Naive thymus-derived CD4-positive, alpha-beta T cell (primary cell): ENCODE measurements at places on chromosomes 11 and 22. TPM values are rescaled to one million over a fixed set of nuclear protein-coding genes. Genes with fewer than 3 reads are reported as not detected.

The TRMT112 gene
- 90.9 TPM for total RNA-seq

The USP2 gene
- total RNA-seq: 0.85 TPM

The IGSF9B gene
- 19.3 TPM for total RNA-seq

The MAFF gene
- total RNA-seq: 5.1 TPM

The CRYBA4 gene
- not detected for total RNA-seq

The LRRC74B gene
- not detected for total RNA-seq

The ENTHD1 gene
- 0.10 and 0.12 TPM in 2 replicates for total RNA-seq

The LMO1 gene
- total RNA-seq: not detected

The FBLN1 gene
- not detected in 2 replicates for total RNA-seq

The CDPF1 gene
- total RNA-seq: 11.8 and 13.8 TPM in 2 replicates
